ENCODE measurements at places on chromosomes 4 and X.
A peak's percentile ranks its signal among the peaks of the same experiment; 100 is the strongest.

- no peak for DNase-seq
These were observed 4.2 kb downstream of the BCOR start for GRCh38 chrX:40093586-40093985.

DNA sequence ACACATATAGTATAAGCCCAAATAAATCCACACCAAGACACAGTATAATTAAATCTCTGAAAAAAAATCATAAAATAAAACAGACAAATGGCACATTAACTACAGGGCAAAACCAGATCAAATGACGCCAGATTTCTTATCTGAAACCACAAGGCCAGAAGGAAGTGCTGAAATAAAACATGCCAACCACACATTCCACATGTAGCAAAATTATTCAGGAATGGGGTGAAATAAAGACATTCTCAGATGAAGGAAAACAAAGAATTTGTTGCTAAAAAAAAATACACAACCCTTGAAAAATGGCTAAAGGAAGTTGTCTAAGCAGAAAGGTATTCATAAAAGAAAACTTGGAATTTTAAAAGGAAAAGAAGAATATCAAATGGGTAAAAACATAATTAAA, 4.5 kb upstream of the DCAF12L1 start:
- no peak for DNase-seq

GRCh38 chr4:153639833-153640802, 44.0 kb upstream of the TLR2 start:
- no peak for DNase-seq

- DNase-seq: no peak
These were observed 406.3 kb downstream of the DTHD1 start for GRCh38 chr4:36687681-36688080.

- no peak for DNase-seq
These were observed 26.5 kb downstream of the HMX1 start for GRCh38 chr4:8844976-8845690.

GRCh38 chrX:147710301-147710700, 201.4 kb upstream of the FMR1 start:
- no peak for DNase-seq

DNA sequence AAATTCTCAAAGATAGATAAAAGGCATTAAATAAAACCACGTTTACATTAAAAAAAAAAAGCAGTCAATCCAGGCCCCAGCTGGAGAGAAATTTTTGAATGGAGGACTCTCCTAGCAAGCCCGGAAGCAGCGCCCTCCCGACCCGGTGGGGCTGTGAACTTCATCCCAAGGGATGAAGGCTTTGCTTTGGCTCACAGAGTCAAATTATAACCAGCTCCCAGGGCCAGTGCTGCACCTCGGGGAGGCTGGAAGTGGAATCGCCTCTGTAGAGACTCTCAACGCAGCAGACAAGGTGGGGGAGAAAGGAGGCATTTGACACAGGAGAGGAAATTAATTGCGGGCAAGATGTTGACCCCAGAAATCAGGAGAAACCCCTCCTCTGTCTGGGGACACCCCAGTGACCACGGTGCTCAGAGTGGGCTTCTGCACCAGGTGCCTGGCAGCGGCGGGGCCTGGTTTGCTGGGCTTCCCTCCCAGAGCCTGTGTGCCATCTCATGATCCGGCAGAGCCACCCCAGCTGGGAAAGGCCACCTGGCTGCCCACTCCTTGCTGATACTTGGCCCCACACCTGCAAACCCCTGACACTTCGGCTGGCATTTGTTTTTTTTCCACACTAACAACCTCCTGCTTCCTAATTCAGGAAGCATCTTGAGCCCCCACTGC, 71.7 kb downstream of the ABLIM2 start:
- no peak for DNase-seq

DNA sequence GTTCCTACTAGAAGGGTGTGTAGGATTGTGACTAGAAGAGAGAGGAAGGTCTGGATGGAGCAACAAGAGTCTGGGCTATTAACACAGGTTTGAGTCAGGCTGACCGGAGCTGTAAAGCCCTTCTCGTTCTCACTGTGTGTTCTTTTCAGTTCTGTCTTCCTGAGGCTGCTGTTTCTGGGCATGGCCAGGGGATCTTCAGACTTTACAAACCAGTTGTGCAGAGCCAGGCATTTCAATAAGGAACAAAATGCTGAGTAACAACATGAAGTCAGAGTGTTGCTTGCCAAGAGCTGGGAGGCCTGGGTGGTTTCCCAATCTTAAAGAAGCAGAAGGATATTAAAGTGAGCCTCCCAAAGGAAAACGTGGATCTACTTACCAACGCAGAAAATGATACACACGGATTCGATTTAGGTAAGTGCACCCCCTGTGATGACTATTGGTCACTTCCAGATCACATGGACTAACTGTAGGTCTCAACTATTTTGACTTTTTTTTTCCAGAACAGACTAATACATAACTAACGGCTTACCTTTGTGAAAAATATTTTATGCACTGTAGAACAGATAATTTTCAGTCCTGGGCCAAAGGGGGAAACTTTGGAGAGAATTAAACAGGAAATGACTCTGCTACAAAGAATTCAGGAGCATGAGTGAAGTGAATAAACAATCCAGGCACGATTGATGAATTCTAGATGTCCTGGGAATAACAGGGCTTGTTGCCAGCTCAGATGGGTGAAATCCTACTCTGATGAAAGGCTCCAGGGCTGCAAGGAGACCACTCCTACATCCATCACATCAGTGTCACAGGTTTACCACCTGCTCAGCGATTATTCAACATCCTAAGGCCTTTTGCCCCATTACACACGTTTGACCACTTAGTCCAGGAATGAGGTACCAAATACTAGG, 94.5 kb downstream of the ANXA3 start:
- DNase-seq: peak; percentile 58

GRCh38 chr4:3255611-3256186, 6.7 kb downstream of the MSANTD1 start:
- no peak for DNase-seq

GRCh38 chr4:37661772-37662171, 24.4 kb downstream of the RELL1 start:
- peak; percentile 48 for DNase-seq

DNA sequence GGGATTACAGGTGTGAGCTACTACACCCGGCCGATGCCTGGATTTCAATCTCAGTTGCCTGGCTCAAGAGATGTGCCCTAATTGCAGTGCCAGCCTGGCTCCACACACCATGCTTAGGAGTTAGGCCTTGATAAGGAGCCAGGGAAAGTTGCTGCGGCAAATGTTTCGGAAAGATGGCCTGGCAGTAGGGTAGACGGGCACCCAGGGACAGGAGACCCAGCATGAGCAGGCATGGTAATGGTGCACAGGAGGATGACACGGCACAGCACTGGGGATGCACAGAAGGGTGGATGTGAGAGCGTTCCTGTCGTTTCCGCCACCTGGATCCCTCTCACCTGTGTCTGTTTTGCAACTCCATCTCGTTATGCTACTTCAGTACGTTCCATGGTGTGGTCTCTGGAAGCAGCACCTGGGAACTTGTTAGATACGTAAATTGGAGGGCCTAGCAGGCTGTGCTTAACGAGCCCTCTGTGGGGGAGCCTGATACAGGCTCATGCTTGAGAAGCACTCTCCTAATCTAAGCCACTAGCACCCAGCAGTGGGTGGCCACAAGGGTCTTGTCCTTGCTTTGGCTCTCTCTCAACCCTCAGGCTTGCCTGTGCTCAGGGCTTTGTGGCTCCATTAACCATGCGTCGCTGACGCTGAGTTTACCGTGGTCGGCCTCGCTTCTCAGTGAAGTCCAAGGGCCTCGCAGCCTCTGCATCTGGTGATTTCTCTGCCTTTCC, 20.3 kb downstream of the RNF4 start:
- no peak for DNase-seq

DNA sequence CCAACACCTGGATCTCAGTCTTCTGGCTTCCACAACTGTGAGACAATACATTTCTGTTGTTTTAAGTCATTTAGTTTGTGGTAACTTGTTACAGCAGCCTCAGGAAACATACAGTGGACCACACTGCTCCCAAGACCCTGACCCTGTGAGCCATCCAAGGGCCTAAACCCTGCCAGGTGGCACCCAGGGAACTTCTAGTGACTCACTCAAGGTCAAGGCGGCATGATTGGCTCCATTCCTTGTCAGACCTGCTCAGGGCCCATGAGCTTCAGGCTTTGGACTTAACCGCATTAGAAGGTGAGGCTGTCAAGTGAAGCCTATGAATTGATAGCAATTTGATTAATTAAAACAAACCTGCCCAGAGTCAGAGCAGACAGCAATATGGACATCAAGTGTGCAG, 165.7 kb upstream of the MAMLD1 start:
- DNase-seq: no peak

- DNase-seq: no peak
These were observed 77.3 kb downstream of the ARSJ start for GRCh38 chr4:113901994-113902787.

DNA sequence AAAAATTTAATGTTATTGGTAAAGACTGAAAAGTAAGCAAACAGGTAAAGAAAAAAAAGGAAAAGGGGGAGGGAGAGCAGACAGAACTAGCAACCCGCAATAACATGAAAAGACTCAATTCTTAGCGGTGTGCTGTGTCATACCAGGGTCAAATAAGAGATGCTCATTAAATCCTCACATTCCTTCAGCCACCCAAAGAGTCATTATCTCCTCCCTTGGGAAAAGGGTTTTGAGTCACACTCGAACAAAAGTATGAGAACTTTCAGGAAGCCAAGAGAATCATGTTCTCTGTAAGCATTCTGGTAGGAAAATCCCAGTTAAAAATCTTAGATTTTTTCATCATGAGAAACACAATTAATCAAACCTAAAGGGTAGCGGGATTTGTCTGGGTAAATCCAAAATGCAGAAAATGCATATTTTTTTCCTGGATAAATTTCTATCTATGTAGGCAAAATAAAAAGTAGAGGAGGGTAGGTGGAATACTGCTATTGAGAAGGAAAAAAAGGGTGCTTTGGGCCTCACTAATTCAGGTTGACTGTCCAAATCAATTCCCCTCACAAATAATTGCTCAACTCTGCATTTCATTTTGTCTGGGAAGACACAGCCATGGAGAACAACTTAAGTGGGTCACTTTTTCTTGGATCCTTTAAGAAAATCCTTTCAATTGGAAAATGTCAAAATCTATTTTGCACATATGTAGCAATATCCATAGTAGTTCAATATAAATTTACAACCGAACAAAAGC, 23.2 kb downstream of the TNIP3 start:
- no peak for DNase-seq

GRCh38 chrX:140766024-140766611, 56.6 kb downstream of the LINC00632 start:
- DNase-seq: peak; percentile 42

- no peak for DNase-seq
These were observed 132.7 kb upstream of the MAP3K15 start for GRCh38 chrX:19647731-19648588.

GRCh38 chrX:30597216-30598012, 19.8 kb upstream of the TASL start:
- DNase-seq: no peak

DNA sequence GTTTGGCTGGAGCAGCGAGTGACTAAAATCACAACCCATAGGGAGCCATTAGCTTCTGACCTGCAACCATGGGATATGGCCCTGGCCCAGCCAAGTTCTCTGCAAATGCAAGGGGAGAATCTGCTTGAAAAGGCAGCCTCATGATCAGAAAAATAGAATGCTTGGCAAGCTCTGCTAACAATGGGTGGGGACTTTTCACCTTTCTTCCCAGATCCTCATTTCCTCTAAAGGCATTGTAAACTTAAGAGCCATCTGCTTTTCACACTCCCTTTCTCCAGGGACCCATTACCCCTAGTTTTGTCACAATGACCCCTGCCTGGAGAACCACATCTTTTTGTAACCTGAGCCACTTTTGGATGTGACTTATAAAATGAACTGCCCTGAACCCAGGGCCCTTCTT, 104.3 kb downstream of the PARM1 start:
- no peak for DNase-seq

DNA sequence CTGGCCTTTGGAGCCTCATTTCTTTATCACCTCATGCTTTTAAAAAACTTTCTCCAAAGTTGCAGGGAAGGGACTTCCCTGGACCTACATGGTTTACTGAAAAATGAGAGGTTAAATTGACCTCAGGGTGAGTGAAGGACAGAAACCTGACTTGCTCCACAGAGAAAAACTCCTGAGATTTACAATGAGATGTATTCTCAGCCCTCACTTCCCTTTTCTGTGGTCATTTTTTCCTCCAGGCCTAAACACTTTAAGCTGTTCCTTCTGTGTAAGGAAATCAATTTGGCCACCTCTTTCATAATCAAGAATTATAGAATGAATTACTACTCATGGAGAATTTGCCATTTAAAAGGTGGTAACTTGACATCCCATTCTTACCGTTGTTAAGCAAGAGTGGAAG, 77.9 kb downstream of the HPGD start:
- no peak for DNase-seq

GRCh38 chr4:172892300-172892699, 276.3 kb upstream of the GALNT7 start:
- no peak for DNase-seq

- no peak for DNase-seq
These were observed 3.3 kb upstream of the BGN start for GRCh38 chrX:153491351-153491914.

GRCh38 chr4:76753814-76754213, 144.1 kb downstream of the SOWAHB start:
- DNase-seq: peak; percentile 58

GRCh38 chr4:7414046-7414445, 20.7 kb downstream of the PSAPL1 start:
- DNase-seq: no peak

- no peak for DNase-seq
These were observed 3.4 kb downstream of the PF4V1 start for GRCh38 chr4:73856518-73856917.

Measured in AG08396 (cell line).